ENCODE measurements at places on chromosomes 1 and 21.

DNA sequence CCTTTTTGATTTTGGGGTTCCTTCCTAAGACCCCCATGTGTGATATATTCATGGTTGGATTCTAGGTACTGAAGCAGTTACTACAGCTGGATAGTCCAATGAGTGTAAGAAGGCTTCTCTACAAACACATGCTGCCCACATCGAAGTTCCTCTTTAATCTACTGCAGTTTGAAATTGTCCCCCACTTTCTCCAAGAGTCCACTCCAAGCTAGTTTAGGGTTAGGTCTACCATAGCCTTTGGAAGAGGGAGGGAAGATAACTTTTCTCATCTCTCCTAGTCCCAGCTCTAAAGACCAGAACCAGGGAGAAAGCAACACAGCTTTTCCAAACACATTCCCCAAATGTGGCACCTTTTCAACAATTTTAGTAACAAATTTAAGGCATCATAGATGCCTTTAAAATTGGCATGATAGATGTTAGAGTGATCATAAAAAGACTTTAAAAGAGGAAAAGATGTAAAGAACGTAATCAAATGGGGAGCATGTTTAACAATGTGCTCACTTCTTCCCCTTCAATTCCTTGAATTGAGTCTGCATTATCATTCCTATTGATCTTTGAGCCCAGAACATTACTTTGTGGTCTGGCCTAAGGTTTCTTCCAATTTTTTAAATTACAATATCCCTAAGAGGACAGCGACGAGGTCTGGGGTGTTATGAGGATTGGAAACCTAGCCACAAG is 1.0 kb upstream of the EXO1 start:
- no peak for DNase-seq

- DNase-seq = no peak
These were observed 11.8 kb downstream of the PDZK1IP1 start for GRCh38 chr1:47178020-47178419.

GRCh38 chr1:8171751-8172464 is 145.8 kb upstream of the ERRFI1 start:
- no peak for DNase-seq

- DNase-seq = no peak
These were observed 2.1 kb downstream of the BRINP3 start for GRCh38 chr1:190475421-190476141.

DNA sequence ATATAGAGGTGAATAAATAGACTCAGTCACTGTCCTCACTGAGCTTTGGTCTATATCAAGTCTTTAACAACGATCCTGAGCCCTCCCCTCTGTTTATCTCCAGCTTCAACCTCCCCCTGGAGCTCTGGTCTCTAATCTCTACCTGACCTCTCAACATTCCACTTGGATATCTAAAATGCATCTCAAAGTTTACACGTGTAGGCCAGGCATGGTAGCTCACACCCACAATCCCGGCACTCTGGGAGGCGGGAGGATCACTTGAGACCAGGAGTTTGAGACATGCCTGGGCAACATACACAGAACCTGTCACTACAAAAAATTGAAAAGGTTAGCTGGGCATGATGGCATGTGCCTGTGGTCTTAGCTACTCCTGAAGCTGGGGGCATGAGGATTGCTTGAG is 53.4 kb downstream of the GADD45A start:
- DNase-seq = no peak

GRCh38 chr1:203305809-203306088 is 430 bp downstream of the BTG2 start:
- no peak for DNase-seq

DNA sequence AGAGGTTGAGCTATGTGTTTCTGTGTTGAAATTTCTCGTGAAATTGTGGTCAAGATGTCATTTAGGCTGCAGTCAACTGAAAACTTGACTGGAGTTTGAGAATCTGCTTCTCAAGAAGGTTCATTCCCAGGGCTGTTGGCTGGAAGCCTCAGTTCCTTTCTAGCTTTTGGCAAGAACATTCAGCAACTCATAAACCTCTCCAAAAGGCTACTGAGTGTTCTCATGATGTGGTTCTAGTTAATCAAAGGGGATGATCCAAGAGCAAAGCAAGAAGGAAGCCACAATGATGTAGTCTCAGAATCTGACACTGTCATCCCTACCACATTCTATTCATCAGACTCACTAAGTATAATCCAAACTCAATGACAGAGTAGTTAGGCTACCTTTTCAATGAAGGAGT is 66.6 kb downstream of the SPATA6 start:
- no peak for DNase-seq

DNA sequence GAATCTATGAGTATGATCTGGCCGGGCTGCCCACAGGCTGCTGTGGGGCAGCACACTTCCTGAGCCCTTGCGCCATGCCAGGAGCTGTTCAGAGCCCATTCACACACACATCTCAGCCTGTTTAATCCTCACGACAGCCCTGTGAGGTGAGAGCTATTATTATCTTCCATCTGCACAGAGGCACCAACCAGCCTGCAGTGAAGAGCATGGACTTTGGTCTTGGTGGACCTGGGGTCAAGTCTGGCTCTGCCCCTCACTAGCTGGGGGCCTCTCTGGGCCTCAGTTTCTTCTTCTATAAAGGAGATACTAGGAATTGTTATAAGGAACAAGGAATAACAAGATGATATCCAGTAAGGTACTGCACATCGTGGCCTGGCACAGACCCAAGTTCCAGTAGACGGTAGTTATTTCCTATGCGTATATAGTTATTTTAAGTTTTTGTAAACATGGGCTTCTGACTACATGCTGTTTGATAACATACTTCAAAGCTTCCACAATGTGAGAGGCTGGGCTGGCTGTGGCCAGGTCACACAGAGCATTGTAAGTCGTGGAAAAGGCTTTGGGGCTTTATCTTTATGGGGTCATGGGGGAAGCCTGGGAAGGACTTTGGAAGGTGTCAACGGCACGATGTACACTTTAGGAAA is 3.4 kb upstream of the PADI2 start:
- no peak for DNase-seq

- no peak for DNase-seq
These were observed 378 bp upstream of the NUP210L start for GRCh38 chr1:154155251-154155650.

DNA sequence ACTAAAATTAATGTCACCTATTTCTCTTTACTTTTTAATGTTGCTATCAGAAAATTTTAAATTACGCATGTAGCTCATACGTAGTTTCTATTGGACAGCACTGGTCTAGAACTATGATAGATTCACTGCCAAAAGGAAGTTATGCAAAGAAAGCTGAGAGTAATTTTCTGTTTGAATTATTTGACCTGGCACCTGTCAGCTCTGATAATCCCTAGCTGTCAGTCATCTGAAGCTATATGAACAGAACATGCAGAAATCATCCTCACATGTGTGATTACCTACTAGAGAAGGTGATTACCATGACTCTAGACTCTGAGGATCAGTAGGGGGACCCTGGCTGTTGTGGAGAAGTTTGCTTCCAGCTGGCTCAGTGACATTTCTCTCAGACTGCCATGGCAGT is 40.8 kb downstream of the F5 start:
- DNase-seq = no peak

- no peak for DNase-seq
These were observed 630.0 kb upstream of the RGS18 start for GRCh38 chr1:191528275-191528674.

- DNase-seq = no peak
These were observed 199.9 kb downstream of the LYPLAL1 start for GRCh38 chr1:219373616-219373935.

DNA sequence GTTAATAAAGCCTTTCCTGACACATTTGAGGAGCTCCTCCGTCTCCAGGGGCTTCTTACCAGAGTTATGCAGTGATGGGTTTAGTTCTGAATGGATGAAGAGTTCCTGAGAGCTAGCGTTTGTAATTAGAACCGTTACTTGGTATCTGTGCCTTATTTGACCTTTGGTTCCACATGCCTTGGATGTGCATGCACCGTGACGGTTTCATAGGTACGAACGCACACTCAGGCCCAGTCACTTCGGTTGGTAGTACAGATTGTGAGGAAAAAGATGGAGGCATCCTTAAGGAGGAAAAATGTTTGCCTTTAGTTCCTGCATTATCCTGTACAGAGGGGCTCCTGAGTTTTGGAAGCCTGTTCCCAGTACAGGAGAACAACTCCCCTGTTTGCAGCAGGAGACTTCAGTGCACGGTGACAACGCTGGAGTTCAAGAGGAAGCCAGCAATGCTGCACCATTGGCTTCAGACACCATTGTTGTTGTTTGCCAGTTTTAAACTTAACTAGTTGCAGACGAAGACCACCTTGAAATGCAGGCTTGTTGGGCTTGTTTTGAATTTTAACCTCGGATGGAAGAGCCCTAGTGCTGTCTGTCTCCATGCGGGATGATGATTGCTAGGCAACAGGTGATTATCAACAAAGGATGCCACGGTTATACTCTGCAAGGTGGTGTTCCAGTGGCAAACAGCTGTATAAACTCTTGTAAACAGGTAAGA is 8.2 kb downstream of the RBM15 start:
- no peak for DNase-seq

DNA sequence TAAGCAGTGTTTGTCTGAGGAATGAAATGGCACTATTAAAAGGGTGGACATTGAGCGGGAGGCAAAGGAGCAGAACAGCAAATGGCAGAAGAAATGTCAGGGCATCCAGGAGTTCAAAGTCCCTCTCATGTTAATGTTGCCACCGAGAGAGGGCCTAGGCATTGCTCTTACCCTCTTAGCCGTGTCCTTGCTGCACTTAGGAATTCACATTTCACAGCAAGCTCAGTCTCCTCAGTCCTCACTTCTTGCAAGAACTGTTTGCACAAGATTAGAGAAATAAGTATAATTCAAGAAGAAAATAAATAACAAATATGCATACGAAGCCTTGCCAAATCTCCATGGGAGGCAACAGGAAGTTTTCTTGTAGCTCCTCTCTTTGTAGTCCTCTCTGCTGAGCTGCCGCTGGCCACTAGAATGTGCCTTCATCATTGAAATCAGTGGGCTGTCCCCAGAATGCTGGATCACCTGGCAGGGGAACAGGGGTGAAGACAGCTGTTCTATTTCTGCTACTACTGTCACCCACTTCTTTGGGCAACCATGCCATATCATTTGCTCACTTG is 205.8 kb downstream of the ZNF326 start:
- no peak for DNase-seq

All from NCI-H2081 treated with DMSO at 0.1 percent for 48 hours (cell line).